ENCODE measurements at places on chromosomes 6 and 20.

GRCh38 chr6:167549213-167549612 is 224.3 kb downstream of the TTLL2 start:
- no peak for DNase-seq

GRCh38 chr20:36153736-36154699 is 522 bp upstream of the EPB41L1 start:
- DNase-seq = no peak

DNA sequence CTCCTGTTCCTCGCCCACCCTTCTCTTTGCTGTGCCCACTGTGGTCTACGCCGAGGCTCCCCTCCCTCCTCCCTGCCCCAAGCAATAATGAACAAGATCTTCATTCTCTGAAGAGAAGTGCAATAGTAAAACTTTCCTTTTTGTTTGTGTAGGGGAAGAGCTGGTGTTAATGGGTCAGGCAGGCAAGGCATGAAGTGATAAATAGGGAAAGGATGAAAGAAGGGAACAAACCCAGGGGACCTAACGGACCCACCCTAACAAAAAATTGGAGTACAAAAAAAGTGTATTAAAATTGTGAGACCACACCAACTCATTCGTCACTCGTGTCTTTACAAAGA is 66.9 kb downstream of the ZBTB2 start:
- no peak for DNase-seq

- no peak for DNase-seq
Measured at GRCh38 chr6:144153971-144154370, 3.7 kb downstream of the STX11 start.

DNA sequence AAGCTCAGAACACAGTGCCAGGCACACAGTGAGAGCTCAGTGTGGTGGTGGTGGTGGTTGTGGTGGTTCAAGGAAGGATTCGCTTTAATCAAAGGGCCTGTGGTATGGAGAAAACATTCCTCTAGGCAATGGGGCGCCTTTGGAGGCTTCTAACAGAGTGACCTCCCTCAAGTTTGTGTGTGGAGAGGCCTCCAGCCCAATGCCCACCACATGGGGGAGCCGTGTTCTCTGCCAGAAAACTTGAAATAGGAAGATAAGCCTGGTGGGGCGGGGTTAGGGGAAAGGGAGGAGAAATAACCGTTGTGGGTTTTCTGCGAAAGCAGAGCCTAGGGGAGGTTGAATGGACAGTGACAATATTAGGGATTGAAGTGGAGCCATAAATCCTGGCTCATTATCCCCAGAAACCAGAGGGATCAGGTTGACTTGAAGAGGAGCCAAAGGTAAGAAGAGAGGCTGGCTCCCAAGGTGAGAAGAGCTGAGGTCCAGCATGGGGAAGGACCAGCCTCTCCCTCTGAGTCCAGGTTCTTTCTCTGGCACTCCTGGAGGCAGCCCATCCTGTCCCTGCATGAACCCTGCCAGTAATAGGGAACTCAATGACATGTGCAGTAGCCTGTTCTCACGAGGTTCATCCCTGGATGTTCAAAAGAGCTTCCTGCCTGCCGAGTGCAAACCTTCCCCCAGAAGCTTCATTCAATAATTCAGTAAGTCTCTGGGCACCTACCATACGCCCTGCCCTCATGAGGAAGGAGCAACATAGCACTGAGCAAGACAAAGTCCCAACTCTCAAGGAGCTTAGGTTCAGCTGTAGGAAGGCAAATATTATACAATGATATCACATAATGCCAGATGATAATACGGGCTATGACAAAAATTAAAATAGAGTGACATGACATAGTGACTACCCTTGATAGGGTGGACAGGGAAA is 51.4 kb downstream of the TGM2 start:
- DNase-seq = no peak

GRCh38 chr6:163986313-163986712 is 571.8 kb downstream of the QKI start:
- DNase-seq = no peak

- no peak for DNase-seq
Measured at GRCh38 chr20:49338061-49338460, 60.2 kb upstream of the ZNFX1 start.

DNA sequence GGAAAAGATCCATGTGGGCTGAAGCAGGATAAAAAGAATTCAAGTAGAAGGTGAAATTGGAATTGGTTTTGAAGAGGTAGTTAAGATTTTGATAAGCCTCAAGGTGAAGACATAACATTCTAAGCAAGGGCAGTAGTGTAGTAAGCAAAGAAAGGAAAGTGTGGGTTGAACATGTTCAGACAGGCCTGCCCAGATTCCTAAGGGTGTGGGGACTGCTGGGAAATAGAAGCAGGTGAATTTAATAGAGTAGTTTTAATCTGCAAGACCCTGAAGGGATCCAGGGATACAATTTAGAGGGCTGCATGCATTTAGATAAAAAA is 19.1 kb downstream of the TAB2 start:
- no peak for DNase-seq

DNA sequence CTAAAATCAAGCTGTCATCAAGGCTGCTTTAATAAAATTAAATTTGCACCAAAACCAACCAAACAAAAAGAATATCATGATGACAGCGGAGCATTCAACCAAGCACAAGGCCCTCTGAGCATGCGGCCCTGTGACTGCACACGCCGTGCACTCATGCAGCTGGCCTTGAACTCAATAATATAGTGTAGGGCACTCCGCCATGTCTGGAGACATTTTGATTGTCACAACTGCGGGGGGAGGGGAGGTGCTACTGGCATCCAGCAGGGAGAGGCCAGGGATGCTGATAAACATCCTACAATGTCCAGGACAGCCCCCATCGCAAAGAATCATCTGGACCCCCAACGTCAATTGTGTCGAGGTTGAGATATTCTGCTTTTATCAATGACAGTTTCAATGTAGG is 9.7 kb downstream of the MOCS3 start:
- DNase-seq = no peak

DNA sequence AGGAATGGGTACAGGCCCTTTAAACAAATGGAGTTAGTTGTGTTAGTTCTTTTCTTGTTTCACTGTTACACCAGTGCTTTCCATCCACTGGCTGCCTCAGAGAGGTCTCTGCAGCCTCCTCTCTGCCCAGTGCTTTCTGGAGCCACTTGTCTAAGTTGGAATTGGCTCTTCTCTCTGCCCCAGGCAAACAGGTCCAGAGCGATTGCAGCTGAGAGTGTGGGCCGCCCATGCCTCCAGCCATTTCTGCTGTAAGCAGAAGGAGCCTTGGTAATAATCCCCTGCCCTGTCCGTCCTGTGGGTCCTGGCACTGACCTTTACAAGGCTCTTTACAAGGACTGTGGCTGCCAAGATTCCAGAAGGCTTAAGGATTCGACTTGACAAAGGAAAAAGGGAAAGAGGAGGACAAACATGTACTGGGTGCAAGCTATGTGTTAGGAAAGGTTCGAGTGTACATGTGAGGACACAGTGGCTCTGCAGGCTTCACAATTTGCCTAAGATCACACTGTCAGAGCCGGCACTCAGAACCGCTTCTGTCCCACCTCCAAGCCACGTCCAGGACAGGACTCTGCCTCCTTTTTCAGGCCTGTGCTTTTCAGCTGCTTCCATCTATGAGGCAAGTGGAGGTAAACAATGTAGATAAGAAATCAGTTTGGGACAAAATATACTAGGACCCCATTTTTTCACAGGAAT is 88.5 kb downstream of the POPDC3 start:
- DNase-seq = no peak

DNA sequence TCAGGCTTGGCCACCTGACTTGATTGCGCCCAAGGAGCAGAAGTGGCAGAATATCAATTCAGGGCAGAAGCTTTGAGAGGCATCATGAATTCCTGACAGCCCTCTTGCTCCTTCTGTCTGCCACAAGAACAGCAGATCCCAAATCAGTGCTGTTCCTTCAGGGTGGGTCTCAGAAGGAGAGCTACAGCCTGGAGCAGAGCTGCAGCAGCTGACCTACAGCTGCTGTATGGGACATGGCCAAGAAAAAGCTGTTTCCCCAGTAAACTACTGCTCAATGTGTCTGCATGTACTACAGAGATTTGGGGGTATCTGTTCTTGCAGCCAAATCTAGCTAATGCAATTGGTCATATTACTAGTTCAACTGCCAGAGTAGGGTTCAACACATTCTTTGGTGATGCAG is 69.0 kb downstream of the SLC22A3 start:
- no peak for DNase-seq

GRCh38 chr20:41927655-41928054 is 309.5 kb upstream of the CHD6 start:
- DNase-seq = no peak

DNA sequence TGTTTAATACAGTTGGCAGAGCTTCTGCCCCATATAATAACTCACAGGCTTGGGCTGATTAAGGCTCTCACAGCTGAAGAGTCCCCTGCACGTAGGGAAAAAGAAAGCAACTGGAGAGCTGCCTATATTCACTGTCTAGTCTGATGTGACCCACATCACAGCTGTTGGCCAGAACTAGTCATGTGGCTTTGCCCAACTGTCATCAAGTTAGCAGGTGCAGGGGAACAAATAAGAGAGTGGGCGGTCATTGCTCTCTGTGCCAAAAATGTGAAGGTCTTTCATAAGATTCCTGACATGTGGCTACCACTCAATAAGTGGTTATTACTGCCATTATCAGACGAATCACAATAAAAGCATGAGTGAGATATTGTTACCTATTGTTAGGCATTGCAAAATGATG is 665.2 kb downstream of the DOK5 start:
- no peak for DNase-seq

DNA sequence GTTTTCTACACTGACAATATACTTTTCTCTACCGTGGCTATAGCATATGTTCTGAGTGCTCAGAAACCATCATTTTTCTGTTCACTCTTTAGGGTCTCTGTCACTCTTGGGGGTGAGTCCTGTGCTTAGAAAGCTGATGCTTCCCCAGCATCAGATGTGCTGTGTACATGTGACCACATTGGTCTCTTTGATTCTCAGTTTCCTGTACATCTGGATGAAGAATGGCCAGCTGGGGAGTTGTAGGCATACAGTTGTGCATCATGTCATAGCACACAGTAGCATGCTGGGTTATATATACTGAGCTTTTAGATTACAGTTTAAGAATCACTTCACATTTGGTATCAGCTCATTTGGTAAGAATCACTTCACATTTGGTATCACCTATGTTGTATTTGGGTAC is 238.6 kb upstream of the PREP start:
- DNase-seq = no peak

- no peak for DNase-seq
Measured at GRCh38 chr6:75830959-75831885, 82.2 kb downstream of the MYO6 start.

DNA sequence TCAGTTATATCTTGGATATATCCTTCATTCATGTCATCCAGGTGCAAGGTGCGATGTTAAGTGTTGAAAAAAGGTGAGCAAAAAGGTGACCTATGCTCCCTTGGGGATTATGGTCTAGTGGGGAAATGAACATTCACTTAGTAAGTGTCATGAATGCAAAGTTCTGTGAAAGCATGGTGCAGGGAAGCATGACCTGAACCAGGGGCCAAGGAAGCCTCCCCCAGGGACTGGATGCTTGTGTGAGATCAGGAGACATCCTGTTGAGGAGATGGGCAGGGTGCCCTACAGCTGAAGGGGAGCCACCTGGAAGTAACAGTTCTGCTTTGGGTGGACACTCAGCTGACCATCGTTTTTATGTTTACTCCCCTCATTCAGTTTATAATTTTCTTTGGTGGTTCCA is 179.5 kb downstream of the SYNDIG1 start:
- DNase-seq = no peak

All from activated CD8-positive, alpha-beta memory T cell treated with anti-CD3 and anti-CD28 coated beads for 1 hour (primary cell).